ELR (cell line): ENCODE measurements at places on chromosomes 5 and 9.

GRCh38 chr5:1402611-1403255 is 42.5 kb downstream of the SLC6A3 start:
- no peak for DNase-seq

GRCh38 chr5:93358176-93358575 is 222.8 kb downstream of the NR2F1-AS1 start:
- no peak for DNase-seq

- peak; percentile 24 for DNase-seq
These were observed 14.1 kb downstream of the HSPB3 start for GRCh38 chr5:54469622-54470021.

GRCh38 chr5:168215646-168216045 is 75.8 kb upstream of the WWC1 start:
- no peak for DNase-seq

GRCh38 chr5:3333105-3333504 is 262.5 kb upstream of the IRX1 start:
- no peak for DNase-seq

GRCh38 chr5:66144834-66145390 is 812 bp downstream of the SREK1 start:
- no peak for DNase-seq

- DNase-seq: peak; percentile 97
These were observed 58.6 kb downstream of the PTCD2 start for GRCh38 chr5:72378639-72379289.

DNA sequence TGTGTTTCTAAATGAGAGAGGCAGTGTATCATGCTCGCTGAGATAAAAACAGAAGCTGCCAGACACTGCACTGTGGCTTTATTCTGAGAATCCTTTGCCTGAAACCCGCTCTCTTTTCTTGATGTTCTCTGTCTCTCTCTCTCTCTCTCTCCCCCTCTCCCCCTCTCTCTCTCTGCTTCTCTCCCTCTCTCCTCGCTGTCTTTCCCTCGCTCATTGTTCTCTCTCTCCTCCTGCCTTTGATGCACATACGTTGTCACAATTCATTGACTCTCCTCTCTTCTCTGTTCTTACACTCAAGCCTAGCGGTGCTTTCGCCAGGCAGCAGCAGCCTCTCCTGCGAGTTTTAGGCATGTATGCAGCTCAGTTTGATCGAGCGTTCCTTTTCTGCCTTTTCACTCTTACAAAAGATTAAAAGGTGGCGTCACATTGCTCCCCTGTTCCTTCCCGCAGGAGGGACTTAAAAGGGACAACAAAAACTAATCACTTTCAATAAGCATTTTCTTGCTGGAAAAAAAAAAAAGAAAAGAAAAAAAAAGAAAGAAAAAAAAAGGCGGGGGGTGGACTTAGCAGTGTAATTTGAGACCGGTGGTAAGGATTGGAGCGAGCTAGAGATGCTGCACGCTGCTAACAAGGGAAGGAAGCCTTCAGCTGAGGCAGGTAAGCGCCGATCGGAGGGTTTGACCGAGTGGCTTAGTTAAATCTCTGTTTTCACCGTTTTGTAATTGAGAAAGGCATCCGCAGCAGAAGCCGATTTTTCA is 717.9 kb upstream of the WWC1 start:
- DNase-seq: peak; percentile 26

GRCh38 chr5:31573494-31574142 is 41.5 kb downstream of the C5orf22 start:
- no peak for DNase-seq

GRCh38 chr5:14849516-14850294 is 21.9 kb downstream of the ANKH start:
- DNase-seq: peak; percentile 19

DNA sequence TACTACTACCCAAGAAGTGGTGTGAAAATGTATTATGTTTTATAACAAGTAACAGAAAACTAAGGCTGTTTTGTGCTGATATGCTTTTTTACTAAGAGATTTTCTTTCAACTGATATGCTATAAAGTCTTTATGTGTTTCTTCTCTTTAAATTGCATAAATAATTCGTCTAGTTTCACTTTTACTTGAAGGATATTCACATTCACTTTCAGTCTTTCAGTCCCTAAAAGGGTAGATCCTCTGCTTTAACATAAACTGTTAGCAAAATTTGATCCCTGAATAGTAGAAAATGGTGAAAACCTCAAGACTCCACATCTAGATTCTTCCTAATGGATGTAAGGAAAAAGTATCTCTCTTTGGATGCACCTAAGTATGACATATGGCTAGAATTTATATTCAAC is 69.0 kb upstream of the FST start:
- no peak for DNase-seq

DNA sequence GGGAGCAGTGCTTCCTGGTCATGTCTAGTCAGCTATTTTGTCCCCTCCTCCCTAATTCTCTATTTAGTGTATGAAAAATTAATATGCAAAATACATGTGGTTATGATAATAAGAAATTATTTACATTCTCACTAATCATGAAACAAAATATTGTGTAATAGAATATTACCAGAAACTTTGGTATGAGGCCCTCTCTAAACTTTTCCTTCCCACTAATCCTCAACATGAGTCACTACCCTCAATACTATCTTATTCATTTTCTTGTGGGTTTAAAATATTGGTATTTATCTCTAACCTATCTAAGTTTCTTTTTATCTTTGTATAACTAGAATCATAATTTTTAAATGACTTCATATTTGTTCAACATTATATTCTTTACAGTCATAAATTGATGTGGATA is 545.9 kb upstream of the PTPRD start:
- no peak for DNase-seq

- no peak for DNase-seq
These were observed 105.1 kb downstream of the PSD2 start for GRCh38 chr5:139900546-139901250.

DNA sequence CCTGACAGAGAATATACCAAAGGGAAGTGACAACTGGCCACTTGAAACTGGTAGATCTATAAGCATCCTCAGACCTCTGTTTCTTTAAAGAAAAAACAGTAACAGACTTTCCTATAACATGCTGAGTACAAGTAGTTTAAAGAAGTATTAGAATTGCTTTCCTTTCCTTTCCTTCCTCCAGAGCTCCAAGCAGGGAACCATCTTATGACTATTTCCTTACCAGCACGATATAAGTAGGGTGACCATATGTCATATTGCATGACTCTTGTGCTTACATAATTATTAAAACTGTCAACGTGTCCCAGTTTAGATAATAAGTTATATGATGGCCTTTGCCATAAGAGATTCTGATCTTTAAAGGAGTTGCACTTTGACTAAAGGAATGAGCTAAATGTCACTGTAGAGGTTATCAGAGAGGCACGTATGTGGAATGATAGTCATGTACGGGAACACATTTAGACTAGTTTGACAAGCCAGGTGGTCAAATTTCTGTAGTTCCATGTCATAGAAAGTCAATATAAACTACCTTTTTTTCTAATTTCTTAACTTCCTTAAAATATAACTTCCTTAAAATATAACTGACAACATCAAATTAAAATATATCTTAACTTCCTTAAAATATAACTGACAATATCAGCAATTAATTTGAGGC is 212.7 kb upstream of the CD180 start:
- no peak for DNase-seq

DNA sequence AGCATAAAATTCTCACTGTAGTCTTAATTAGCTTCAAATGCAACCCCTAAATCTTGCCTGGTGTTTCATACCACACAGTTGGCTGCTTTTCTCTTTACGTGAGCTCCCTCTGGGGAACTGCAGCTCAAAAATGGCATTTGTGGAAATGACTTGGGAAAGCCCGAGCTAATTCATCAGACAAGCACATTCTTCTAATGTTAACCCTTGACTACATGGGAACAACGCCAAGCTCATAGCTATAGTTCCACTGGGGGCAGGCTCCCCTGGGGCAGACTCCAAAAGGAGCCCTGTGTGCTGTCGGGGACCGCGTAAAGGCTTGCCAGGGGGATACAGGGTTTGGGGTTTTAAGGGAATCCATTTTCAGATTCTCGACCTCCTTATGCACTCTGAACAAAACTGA is 301.4 kb upstream of the DAP start:
- peak; percentile 2 for DNase-seq

DNA sequence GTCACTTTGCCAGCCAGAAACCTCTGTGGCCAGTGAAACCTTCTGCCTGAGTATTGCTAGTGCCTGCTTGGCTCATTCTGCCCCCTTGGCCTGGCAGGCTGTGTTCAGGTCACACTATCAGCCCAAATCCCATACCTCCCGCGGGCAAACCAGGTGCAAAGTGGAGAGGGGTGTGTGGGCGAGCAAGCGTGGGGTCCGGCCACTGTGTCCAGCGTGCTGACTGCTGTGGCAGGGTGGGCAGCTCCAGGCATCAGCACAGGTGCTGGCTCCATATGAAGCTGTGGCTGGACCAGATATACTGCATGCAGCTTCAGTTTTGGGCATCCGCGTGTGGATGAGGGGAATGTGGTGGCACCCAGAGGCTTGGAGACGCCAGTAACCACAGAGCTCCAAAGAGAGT is 576.5 kb upstream of the EDIL3 start:
- DNase-seq: no peak

DNA sequence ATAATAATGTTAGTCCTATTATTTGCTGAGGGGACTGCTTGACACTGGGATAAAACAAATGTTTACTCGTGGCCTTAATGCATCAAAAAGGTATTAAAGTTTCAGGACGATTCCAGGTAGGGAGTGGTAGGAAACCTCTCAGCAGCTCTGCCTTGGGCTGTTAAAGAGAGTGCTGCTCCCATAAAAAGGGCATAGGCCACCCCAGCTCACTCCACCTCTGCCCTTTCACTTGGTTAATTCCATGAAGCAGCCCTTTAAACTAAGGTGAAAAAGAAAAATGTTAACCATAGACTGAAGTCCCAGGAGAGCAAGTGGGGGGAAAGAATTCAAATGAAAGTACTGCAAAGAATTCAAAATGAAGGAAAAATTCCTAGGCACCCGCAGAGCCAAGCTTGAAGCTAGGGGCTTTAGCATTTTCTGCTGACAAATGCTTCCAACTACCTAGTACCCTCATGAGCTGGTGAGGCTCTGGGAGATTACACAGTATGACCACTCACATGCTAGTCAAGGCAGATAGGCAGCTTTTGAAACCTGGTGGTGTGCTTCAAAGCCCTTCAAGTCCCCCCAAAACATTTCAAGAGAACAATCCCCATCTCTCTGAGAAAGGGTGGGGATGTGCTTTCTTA is 8.5 kb downstream of the KLF9 start:
- no peak for DNase-seq

DNA sequence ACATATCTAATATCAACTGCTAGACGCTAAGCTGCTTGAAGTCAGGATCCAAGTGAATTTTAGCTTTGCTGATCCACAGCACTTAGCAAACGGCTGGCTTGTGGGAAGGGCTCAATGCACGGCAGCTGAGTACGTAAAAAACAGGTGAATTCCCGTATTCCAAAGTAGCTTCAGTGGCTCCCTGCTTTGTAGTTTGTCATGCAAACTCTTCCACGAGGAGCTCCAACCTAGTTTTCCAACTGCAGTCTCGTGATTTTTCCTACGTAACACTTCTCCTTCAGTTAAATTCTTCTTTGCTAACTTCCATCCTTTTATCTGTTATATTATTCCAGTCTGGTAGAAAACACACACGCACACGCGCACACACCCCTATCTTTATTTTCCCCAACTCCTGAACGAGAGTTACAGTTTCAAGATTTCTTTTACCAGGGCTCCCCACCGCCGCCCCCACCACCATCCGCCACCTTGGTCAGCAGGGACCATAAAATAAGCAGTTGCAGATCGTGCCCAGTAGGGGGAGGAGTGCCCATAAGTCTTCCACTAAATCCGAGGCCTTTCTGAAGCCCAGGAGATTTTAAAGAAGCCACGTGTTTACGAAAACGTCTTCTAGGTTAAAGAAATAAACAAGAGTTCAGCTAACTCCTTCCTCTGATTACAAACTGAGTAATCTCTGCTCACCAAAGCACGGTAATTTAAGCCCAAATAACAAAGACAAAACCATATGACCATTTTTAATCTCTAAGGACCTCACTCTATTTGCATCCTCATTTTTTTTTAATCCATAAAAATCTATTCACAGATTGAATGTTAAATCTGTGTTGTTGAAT is 34.8 kb upstream of the TRIO start:
- peak; percentile 96 for DNase-seq

DNA sequence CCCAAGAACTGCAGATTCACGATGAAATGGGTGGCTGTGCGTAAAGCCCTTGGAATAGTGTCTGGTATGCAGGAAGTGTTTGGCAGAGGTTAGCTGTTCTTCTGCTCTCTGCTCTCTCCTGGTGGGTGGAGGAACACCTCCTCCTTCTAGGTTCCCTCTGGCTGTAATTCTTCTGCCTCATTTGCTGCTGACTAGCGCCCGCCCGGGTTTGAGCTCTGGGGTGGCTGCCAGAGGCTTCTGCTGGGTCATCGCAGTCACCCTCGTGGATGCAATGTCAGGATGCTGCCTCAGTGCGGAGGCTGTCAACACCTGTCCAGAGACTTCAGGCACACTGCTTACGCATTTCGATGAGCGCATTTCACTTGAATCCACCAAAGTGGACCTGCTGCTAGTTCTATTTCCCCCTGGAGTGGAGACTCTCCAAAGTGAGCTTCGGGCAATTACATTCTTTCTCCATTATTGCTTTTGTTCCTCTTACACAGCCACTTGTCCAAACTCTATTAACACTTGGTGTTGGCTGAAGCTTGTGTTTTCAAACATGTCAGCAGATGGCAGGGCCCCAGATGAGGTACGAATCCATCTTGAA is 11.7 kb downstream of the DOCK2 start:
- DNase-seq: peak; percentile 67
